Progenitor cell of endocrine pancreas (in vitro differentiated cells): ENCODE measurements at places on chromosomes 1 and 21. TPM values are rescaled to one million over a fixed set of nuclear protein-coding genes. Genes with fewer than 3 reads are reported as not detected.

DNA sequence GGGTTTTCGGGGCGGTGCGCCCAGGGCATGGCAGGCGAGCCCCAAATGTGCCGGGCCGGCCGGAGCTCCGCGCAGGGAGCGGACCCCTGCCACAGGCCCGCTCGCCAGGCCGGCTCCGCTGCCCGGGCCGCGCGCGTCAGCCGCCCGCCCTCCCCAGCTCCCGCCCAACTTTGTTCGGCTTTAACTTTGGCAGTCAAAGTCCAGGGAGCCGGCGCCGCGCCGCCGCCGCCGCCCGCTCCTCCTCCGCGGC is 488 bp downstream of the SLC35D1 start:
- H3K27ac ChIP-seq = peak overlapping the region; percentile 90
- peaks cover 20% of the 10 kb centered on the region for H3K4me1 ChIP-seq

GRCh38 chr1:165877940-165878556 is 50.6 kb downstream of the UCK2 start:
- peaks cover 14% of the 10 kb centered on the region for H3K4me1 ChIP-seq
- H3K27ac ChIP-seq = no peak overlapping the region
- H3K27me3 ChIP-seq = no peaks in the 10 kb centered on the region
- no peak overlapping the region for H3K4me3 ChIP-seq
- no peak for DNase-seq

ERO1B gene
- total RNA-seq = 15.1 and 15.4 TPM in 2 replicates

RFX5 gene
- 96.0 and 97.5 TPM in 2 replicates for total RNA-seq

CFAP74 gene
- 0.36 and 0.93 TPM in 2 replicates for total RNA-seq

KMO gene
- total RNA-seq = not detected in 2 replicates

FAM151A gene
- total RNA-seq = 0.33 TPM in 1 of 2 replicates, not detected in the other

DNA sequence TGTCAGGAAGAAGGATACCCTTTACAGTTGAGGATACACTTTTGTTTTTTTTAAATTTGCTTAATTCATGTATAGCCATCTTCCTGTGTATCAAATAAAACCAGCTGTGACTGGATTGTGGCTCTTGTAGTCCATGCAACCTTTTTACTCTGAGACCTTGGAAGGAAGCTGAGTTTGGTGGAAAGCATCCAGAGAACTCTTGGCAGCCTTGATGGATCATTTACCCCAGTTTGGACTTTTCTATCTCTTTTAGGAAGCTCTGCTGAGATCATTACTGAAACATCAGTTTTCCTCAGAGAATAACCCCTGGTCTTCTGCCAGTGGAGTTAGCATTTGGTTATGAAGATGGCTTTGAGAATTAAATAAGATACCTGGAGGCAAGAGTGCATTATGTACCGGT is 21.2 kb upstream of the APOBEC4 start:
- no peaks in the 10 kb centered on the region for H3K4me1 ChIP-seq
- H3K27ac ChIP-seq = no peak overlapping the region
- DNase-seq = no peak
- H3K27me3 ChIP-seq = no peaks in the 10 kb centered on the region
- H3K36me3 ChIP-seq = peaks cover 3% of the 10 kb centered on the region
- no peak overlapping the region for H3K4me3 ChIP-seq

E2F2 gene
- total RNA-seq = 7.8 and 9.7 TPM in 2 replicates

DNA sequence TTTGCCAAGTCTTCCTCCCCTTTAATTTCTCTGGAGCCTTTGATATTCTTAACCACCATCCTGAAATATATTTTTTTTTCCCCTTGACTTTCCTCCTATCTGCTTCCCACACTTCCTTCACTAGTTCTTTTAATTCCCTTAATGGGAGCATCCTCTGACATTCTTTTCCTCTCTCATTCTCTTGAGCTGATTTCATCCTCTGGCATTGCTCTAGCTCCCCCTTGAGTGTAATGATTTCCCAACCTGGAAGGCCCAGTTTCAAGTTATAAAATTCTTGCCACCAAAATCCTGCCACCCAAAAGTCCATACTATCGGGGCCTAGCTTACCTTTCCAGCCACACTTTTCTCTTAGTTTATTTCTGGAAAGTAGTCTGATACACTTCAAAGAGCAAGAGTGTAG is 39.5 kb upstream of the UBE2U start:
- no peaks in the 10 kb centered on the region for H3K27me3 ChIP-seq
- H3K4me1 ChIP-seq = peaks cover 9% of the 10 kb centered on the region
- peaks cover 51% of the 10 kb centered on the region for H3K36me3 ChIP-seq
- DNase-seq = no peak

ETV3L gene
- 0.67 and 0.72 TPM in 2 replicates for total RNA-seq

DNA sequence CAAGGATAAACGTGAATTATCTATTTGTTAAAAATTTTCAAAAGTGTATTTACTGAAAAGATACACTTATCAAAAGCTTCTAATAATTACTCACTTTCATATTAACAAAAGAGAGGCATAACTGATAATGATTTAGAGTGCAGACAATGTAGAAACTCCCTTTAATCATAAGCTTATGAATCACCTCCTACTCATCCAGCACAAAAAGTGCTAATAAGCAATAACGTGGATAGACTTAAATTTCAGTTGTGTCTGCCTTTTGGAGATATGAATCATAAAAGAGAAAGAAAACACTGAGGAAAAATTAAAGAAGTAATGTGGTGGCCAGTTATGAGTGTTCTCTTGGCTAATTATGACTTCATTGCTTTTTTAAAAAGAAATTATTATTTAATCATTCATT is 827.6 kb upstream of the B3GALT2 start:
- H3K27me3 ChIP-seq = no peaks in the 10 kb centered on the region
- no peak overlapping the region for H3K4me3 ChIP-seq
- H3K4me1 ChIP-seq = no peaks in the 10 kb centered on the region

ADAMTS5 gene
- 3.2 and 6.3 TPM in 2 replicates for total RNA-seq

DNA sequence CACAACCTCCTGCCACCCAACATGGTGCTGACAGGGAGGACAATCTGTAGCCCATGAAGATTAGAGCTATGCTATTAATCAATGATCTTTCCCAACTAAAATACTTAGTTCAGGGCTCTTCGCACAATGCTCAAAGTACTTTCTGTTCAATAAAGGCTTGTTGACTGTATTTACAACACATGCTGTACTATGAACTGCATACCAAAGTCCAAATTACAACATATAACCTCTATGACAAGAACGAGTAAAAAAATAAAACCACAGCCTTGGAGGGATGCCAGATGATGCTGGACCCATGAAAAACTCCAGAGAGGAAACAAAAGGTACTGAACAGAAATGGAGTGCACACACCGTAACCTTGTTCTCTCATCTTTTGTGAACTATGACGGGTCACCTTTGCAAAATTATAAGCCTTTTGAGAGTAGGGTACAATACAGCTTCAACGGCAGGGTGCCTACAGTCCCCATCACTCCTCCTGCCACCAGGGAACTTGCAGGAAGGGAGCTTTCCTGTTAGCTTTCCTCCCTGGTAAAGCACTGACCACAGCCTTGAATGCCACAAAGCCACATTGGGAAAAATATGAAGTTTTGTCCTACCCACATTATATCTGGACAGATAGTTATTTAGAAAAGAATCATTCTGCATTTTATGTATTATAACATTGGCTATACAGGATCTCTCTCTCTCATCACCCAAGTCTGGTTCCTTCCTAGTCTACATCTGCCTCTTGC is 175.6 kb downstream of the NRIP1 start:
- no peak overlapping the region for H3K27ac ChIP-seq
- no peak for DNase-seq
- peaks cover 10% of the 10 kb centered on the region for H3K4me1 ChIP-seq
- no peak overlapping the region for H3K4me3 ChIP-seq
- H3K36me3 ChIP-seq = no peaks in the 10 kb centered on the region
- no peaks in the 10 kb centered on the region for H3K27me3 ChIP-seq

DNA sequence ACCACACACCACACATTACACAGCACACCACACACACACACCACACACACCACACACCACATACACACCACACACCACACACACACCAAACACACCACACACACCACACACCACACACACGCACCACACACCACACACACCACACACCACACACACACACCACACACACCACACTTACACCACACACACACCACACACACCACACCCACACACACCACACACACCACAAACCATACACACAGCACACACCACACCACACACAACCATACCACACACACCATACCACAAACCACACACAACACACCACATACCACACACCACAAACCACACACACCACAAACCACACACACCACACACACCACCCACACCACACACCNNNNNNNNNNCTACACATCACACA is 40.9 kb upstream of the SIK1 start:
- no peak for DNase-seq
- H3K36me3 ChIP-seq = no peaks in the 10 kb centered on the region
- no peaks in the 10 kb centered on the region for H3K4me1 ChIP-seq
- H3K27me3 ChIP-seq = no peaks in the 10 kb centered on the region
- no peak overlapping the region for H3K4me3 ChIP-seq
- no peak overlapping the region for H3K27ac ChIP-seq

- peak overlapping the region; percentile 81 for H3K4me3 ChIP-seq
- peak overlapping the region; percentile 88 for H3K27ac ChIP-seq
- H3K4me1 ChIP-seq = peaks cover 24% of the 10 kb centered on the region
- H3K36me3 ChIP-seq = no peaks in the 10 kb centered on the region
- no peak for DNase-seq
Measured at GRCh38 chr1:197773856-197774255, 1.4 kb downstream of the DENND1B start.

DNA sequence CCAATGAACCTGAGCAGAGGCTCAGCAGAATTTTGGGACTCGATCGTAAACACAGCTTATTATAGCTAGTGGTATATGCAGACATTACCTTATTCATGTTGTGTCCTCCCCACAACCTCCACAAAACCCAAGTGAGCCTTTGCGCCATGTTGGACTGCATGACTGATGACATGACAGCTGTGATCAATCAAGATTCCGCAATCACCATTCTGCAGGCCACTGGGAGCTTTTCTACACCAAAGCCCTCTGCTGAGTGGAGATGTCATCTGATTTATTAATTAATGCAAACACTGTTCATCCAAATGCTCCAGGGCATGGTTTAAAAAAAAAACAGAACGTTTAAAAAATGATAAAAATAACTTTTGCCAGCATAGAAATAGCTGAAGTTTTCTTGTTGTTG is 7.9 kb upstream of the SRP9 start:
- no peaks in the 10 kb centered on the region for H3K27me3 ChIP-seq
- peaks cover 40% of the 10 kb centered on the region for H3K4me1 ChIP-seq
- no peak overlapping the region for H3K4me3 ChIP-seq
- DNase-seq = no peak

- peaks cover 8% of the 10 kb centered on the region for H3K4me1 ChIP-seq
- peak overlapping the region; percentile 74 for H3K4me3 ChIP-seq
- H3K27me3 ChIP-seq = peaks cover 73% of the 10 kb centered on the region
- no peaks in the 10 kb centered on the region for H3K36me3 ChIP-seq
Measured at GRCh38 chr1:112714313-112715263, 544 bp downstream of the PPM1J start.

DNA sequence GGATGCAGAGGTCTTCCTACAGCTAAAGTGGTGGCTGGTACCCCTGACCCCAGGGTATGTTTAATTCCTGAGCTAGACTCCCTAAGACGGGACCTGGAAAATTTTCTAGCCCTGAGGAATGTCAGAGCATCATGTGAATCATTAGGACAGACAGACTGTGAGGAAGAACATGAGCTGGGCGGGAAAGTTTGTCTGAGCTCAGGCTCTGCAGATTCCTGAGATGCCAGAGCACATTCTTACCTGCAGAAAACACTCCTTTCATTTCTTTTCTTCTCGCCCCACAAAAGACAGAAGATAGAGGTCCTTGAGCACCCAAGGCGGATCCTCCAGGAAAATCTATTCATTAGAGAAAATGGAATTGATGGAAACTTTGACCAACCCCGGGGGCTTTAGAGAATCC is 6.5 kb downstream of the CAPN2 start:
- H3K4me1 ChIP-seq = peaks cover 29% of the 10 kb centered on the region
- H3K36me3 ChIP-seq = peaks cover 2% of the 10 kb centered on the region
- peak overlapping the region; percentile 53 for H3K27ac ChIP-seq
- no peak overlapping the region for H3K4me3 ChIP-seq
- no peak for DNase-seq
- peaks cover 69% of the 10 kb centered on the region for H3K27me3 ChIP-seq

DNA sequence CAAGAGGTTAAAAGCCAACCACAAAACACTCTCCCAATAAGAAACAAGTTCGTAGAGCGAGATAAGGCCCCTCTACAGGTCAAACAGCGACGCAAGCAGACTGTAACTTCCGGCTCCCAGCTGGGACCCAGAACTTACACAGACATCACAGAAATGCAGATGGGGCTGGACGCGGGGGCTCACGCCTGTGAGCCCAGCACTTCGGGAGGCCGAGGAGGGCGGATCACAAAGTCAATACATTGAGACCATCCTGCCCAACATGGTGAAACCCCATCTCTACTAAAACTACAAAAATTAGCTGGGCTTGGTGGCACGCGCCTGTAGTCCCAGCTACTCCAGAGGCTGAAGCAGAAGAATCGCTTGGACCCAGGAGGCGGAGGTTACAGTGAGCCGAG is 11.1 kb downstream of the CCNL2 start:
- no peaks in the 10 kb centered on the region for H3K4me1 ChIP-seq
- H3K4me3 ChIP-seq = no peak overlapping the region
- H3K27me3 ChIP-seq = no peaks in the 10 kb centered on the region
- no peak for DNase-seq
- peaks cover 35% of the 10 kb centered on the region for H3K36me3 ChIP-seq

GRCh38 chr1:5329068-5329739 is 663.0 kb downstream of the NPHP4 start:
- no peaks in the 10 kb centered on the region for H3K36me3 ChIP-seq
- no peak overlapping the region for H3K4me3 ChIP-seq
- H3K27me3 ChIP-seq = peaks cover 5% of the 10 kb centered on the region
- peaks cover 3% of the 10 kb centered on the region for H3K4me1 ChIP-seq
- DNase-seq = no peak
- H3K27ac ChIP-seq = no peak overlapping the region

DNA sequence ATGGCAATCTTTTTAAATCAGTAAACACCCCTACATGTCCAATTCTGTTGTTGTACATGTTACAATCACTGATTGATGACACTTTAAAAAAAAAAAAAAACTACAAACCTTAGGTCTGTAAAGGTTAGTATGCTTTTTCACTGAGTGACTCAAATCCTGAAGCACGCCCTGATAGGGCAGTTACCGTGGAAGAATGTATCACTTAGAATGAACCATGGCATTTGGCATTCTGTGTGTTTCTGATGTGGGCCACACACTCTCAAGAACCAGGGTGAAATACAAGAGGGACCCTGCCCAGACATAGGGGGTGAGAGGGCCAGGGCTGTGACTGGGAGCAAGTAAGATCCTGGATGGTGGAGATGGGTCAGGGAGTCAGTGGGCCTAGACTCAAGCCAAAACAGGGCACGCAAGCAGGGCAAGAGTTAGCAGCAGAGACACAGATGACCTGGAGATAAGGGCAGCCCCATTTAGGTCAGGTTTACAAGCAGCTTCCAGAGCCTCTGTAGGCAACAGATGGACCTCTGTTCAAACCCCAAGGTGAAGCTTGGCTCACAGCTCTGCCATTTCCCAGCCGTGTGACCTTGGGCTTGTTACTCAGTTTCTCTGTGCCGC is 47.6 kb upstream of the DMRTB1 start:
- H3K4me1 ChIP-seq = peaks cover 18% of the 10 kb centered on the region
- H3K27ac ChIP-seq = no peak overlapping the region
- no peaks in the 10 kb centered on the region for H3K36me3 ChIP-seq
- H3K4me3 ChIP-seq = no peak overlapping the region
- no peak for DNase-seq
- peaks cover 50% of the 10 kb centered on the region for H3K27me3 ChIP-seq

GRCh38 chr1:154326546-154327465 is 1.5 kb downstream of the ATP8B2 start:
- DNase-seq = no peak
- peak overlapping the region; percentile 88 for H3K4me3 ChIP-seq
- H3K27me3 ChIP-seq = peaks cover 7% of the 10 kb centered on the region
- peaks cover 26% of the 10 kb centered on the region for H3K4me1 ChIP-seq

GRCh38 chr1:44012404-44012803 is 18.9 kb downstream of the SLC6A9 start:
- no peak overlapping the region for H3K27ac ChIP-seq
- H3K4me3 ChIP-seq = no peak overlapping the region
- H3K4me1 ChIP-seq = peaks cover 7% of the 10 kb centered on the region
- peaks cover 5% of the 10 kb centered on the region for H3K36me3 ChIP-seq
- H3K27me3 ChIP-seq = no peaks in the 10 kb centered on the region

PTGER3 gene
- total RNA-seq = 3.0 and 3.1 TPM in 2 replicates
